Left forelimb (tissue), 1 donor: ENCODE measurements at places on chromosomes 1 and 21.

DNA sequence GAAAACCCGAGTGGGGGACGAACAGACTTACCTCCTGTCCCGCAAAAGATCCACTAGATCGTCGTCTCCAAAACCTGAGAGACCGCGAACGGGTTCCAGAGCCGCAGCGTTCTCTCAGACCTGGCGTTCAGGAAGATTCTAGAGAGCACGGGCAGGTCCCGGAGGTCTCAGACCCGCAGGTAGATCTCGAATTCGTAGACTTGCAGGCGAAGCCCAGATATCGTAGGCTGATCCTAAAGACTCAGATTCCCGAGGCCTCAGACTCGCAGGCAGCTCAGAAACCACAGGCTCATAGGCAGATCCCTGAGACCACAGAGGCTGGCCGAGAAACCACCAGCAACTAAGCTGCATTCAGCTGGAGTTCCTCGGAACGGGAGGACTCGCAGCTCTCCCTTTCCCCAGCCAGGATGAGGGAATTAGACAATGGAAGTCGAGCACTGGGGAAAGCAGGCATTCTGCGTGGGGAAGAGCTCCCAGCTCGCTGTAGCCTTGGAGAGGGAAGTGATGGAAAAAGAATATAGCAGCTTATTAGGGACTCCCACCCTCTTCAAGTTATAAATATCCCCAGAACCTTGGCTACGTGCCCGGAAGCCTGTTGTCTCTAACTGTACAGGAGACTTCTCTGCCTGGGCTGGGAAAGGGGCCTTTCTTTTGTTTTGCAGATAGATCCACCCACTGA lies at the start of gene ZNF436:
ZNF436 (minus strand) TSS at position 502 of the 679 bp plus-strand sequence. CDS start 1,831 bp downstream, outside the sequence.
- DNase-seq, result peak; percentile 92

DNA sequence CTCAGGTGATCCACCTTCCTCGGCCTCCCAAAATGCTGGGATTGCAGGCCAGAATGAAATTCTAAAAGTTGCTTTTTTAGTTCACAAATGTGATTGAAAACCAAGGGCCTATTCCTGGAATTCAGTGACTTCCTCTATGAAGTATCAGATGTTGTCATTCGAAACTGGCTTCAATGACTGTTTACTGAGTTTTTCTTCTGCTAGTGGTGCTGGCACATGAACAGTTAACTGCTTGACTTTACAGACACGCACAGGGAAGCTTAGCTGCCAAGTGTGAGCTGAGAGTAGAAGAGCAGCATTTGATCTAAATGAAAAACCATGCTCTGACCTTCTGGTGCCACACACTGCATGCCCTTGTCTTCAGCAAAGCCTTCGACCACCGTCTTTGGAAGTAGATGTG lies 32.8 kb upstream of the AJAP1 start:
- no peak for DNase-seq

DNA sequence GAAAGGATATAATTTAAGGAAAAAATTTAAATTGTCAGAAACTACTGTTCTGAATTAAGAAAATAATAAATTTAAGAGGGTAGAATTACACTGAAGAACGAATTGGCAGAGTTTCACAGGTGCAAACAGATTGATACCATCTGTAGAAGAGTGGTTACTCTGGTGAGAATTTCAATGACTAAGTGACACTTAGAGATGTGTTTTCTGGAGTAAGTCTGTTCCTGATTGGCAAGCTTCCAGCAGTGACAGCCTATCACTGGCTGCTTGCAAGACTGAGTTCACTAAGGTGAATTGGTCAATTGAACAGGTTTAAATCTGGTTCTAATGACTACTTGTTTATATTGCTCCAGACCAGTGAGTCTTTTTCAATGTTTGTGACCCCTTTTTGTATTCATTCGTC lies 838.2 kb upstream of the RGS18 start:
- DNase-seq, result no peak

GRCh38 chr21:43191521-43191920 lies 22.7 kb downstream of the CRYAA start:
- peak; percentile 41 for DNase-seq

- DNase-seq, result no peak
Observed at GRCh38 chr1:18803151-18803791, 56.2 kb downstream of the TAS1R2 start.

DNA sequence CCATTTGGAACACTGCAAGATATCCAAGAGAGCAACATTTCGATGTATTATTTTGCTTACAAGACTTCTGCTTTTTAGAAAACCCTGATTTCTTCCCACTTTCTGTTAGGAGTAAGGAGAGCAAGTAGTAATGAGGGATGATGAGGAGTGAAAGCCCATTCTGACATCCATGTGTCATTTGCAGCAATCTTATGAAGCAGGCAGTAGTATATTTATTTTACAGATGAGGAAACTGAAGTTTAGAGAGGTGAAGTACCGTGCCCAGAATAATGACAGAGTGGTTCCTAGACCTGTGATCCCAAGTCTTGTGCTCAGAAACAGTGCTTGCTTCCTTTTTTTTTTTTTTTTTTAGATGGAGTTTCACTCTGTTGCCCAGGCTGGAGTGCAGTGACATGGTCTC lies 7.1 kb upstream of the ZSCAN20 start:
- DNase-seq, result no peak

GRCh38 chr1:94992161-94992560 lies 65.3 kb upstream of the CNN3 start:
- no peak for DNase-seq

- DNase-seq, result no peak
Observed at GRCh38 chr1:235287208-235287882, 40.6 kb downstream of the ARID4B start.

GRCh38 chr1:209349363-209350308 lies 233.9 kb upstream of the CAMK1G start:
- no peak for DNase-seq

DNA sequence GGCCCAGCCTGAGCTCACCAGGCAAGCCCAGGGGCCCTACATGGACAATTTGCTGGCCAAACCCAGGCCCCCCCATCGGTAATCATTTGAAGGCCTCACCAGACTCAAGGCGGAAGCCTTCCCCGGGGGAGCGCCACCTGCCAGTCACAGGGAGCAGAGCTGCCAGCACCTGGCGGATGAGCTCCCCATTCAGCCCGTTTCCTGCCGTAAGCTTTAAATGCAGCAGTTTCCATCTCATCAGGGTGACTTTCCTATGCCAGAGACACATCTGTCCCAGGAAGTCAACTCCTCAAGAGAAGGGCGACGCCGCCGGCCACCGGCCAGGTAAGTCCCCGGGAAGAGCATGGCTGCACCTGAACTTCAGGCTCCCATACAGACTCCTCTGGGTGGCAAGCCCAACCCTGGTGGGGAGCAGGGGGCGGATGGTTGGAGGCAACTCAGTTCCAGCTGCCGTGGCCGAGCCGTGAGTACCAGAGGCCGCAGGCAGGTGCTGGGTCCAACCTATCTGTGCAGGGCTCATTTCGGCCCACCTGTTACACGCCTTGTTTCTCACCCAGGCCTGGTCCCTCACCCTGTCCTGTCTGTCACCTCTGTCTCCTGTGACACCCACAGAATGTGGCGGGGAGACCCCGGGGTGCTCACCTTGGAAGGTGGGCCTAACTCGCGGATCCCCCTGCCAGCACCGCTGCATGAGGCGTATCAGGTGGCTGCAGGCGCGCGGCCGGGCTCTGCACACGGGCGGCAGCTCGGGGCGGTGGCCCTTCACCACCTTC lies 20.7 kb downstream of the RIPK4 start:
- DNase-seq, result no peak
